ENCODE measurements at places on chromosomes 5 and 9.

- no peak for DNase-seq
These were observed 34.8 kb downstream of the ITGA2 start for GRCh38 chr5:53023969-53024368.

GRCh38 chr9:106878081-106878837 lies 15.3 kb downstream of the ZNF462 start:
- DNase-seq: no peak

GRCh38 chr5:59275510-59276324 lies 617.8 kb downstream of the PDE4D start:
- DNase-seq: no peak

GRCh38 chr9:93082841-93083411 lies 13.1 kb upstream of the CARD19 start:
- DNase-seq: no peak

- no peak for DNase-seq
These were observed 96.7 kb upstream of the RETREG1 start for GRCh38 chr5:16713386-16713928.

DNA sequence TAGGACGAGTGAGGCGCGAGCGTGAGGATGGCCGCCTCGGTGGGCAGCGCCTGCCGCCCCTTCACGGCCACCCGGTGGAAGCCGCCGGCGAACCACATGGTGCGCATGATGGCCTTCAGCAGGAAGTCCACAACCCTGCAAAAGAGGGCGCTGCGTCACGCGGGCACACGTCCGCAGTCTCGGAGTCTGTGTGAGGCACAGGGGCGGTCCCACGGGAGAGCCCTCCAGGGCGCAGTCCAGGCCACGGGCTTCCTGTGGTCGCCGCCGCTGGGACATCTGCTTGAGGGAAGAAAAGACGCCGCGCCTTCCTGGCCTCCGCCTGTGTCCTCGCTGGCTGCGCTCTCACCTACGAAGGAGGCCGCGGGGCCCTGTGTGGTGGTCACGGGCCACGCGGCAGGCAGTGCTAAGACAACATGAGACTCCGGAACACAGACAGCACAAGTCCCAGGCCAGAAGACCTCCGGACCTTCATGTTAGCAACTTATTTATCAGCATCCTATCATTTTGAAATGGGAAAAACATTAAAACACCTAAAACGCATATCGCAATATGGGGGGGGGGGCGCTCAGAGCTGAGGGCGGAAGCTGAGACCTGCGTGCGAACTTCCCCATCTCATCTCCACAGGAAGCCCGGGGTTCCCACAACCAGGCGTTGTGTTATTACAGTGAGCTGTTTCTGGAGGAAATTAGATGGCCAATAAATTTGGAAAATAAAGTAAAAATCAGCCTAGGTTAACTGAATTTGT lies 28.8 kb downstream of the LPCAT1 start:
- DNase-seq: no peak

DNA sequence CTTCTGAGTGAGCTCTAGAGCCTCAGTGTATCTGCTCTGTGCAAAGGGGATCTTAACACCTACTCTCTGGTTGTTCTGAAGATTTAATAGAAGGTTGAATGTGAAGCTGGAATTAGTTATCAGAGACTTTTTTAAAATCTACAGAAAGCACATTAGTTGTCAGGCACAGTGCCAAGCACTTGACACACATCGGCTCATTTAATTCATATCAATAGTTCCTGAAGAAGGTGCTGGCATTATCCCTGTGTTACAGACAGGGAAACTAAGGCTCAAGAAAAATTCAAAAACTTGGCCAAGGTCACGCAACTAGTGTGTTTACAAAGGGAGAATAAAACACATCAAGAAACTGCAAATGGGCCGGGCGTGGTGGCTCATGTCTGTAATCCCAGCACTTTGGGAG lies 80.2 kb downstream of the FGF18 start:
- DNase-seq: no peak

DNA sequence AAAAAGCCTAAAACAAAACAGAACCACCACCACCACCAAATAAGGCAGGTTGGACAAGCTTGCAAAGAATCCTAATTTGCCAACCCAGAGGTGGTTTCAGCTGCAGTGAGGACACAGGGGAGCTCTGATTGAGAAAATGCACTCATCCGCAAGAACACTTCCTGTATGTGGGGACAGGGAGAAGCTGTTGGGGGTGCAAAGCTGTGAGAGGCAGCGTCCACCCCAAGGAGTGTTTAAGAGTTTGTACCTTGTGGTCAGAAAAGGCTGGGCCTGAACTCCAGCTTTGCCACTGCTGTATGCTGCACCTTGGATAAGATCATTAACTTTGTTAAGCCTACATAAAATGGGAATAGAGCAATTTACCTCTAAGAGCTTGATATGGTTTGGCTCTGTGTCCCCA lies 511.7 kb downstream of the BNC2 start:
- no peak for DNase-seq

DNA sequence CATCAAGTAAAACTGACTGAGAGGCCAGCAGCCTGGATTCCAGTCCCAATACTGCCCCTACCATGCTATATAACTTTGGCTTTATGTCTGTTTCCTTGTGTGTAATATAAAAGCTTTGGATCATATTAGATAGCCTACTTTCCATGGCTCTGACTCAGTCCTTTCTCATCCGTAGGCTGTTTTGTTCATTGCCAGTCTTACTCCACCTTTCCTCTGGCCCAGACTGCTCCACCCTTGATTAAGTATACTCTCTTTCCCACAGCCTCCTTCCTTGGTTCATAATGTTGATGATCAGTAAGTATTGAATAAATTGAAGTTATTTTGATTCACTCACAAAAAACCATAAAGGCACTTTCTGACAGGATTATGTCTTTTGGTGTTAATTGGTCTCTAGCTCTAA lies 1.5 kb upstream of the MRPS30 start:
- DNase-seq: no peak

GRCh38 chr5:142611154-142611553 lies 74.7 kb downstream of the FGF1 start:
- DNase-seq: peak; percentile 28

DNA sequence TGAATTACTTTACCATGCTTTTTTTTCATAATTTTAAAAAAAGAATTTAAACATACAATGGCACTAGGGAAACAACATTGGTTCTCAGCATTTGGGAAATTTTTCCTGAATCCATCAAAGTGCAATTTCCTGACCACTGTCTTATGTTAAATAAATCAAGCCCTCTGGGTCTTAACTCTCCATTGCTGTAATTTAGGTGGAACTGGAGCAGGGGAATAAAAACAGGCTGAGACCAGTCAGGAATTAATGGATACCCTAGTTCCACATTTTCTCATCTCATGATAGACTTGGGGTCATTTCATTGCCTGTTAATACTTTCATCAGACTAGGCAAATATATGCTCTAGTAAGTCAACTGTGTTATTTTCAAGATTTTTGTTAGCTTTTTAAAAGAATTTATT lies 103.1 kb downstream of the FBN2 start:
- no peak for DNase-seq

DNA sequence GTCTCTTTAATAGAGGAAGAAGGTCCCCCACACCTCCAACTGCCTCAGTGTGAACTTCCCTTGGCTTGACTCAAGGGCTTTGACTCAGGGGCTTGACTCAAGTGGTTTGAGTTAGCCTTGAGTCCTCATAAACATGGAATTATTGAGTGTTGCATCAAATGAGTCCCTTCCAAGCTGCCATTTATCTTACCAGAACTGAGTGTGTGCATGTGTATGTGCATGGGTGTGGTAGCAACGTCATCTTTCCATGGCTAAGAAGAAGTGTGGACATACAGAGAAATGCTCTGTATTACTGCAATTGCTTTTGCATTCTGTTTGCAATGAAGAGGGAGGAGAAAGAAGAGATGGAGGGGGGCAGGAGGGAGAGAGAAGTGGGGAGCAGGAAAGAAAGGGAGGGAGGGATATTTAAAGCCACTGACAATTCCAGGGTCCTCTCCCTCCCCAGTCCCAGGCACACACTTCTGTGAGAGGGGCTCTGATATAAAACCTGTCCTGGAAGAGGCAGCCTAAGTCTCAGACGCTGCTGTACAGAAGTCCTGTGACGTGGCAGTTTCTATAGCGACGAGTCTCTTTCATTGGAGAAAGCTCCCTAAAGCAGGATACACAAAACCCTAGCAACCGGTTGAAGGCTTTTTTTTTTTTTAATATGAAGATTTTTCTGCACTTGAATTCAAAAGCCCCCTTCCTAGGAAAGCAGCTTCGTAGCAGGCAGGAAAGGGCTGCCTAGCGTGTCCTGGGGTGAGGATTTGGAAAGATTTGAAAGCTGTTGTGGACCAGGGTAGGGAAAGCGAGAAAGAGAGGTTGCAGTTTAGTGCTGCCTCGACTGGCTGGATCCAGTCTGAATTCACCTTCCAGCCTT lies 93.3 kb upstream of the MAP1B start:
- DNase-seq: no peak

DNA sequence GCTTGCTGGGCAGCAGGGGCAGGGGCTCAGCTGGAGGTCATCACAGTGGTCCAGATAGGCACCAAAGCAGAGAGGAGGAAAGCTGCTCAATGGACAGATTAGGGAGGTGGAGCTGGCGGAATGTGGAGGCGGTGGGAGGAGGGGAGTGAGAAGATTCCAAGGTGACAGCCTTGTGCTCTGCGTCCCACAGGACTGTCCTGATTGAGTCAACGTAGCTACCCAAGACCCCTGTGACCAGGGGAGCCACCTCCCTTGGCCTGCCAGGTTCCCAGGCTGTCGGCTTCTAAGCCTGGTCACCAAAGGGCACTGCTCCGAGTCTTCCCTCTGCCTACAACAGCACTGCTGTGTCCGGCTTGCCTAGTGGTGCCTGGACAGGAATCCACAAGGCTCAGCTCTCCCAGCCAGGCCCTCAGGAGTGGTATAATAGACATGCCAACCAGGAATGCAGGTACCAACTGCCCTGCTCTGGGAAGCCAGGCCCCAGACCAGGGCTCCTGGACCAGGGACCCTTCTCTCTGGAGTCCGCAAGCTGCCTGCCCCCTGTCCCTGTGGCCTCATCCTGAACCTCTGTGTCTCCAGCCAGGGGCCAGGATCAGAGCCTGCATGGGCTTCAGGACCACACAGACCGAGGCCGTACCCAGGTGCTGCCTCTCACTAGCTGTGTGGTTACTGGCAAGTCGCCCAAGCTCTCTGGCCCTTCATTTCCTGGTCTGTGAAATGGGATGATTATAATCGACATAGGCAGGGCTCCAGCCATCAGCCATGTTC lies 67.9 kb downstream of the STK10 start:
- no peak for DNase-seq

- no peak for DNase-seq
These were observed 61.6 kb upstream of the DAB2 start for GRCh38 chr5:39486361-39486760.

GRCh38 chr5:142350021-142350420 lies 25.2 kb upstream of the SPRY4 start:
- DNase-seq: no peak

DNA sequence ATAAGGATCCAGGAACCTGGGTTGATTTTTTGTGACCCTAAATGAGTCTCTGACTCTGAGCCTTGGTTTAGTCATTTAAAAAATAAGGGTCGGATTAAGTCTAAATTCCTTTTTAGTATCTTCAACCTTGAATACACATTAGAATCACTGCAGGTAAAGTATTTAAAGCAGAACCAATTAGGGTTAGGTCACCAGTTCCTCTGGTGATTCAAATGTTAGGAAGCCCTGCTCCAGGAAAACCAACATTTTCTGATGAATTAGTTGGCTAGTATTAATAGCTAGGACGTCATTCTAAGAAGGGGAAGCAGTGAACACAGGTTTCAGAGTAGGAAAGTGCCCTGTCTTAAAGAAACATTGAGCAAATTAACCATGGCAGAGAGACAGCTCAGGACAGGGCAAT lies 31.4 kb upstream of the BRINP1 start:
- DNase-seq: no peak

GRCh38 chr9:117413346-117414219 lies 1.3 kb downstream of the ASTN2 start:
- DNase-seq: no peak

GRCh38 chr9:93964685-93965084 lies 9.5 kb upstream of the BARX1 start:
- DNase-seq: no peak

GRCh38 chr9:2425676-2426075 lies 195.9 kb upstream of the VLDLR start:
- no peak for DNase-seq

- no peak for DNase-seq
These were observed 140.8 kb downstream of the CAMK4 start for GRCh38 chr5:111364992-111365391.

- no peak for DNase-seq
These were observed 131.9 kb downstream of the MRPL36 start for GRCh38 chr5:1667648-1668140.

DNA sequence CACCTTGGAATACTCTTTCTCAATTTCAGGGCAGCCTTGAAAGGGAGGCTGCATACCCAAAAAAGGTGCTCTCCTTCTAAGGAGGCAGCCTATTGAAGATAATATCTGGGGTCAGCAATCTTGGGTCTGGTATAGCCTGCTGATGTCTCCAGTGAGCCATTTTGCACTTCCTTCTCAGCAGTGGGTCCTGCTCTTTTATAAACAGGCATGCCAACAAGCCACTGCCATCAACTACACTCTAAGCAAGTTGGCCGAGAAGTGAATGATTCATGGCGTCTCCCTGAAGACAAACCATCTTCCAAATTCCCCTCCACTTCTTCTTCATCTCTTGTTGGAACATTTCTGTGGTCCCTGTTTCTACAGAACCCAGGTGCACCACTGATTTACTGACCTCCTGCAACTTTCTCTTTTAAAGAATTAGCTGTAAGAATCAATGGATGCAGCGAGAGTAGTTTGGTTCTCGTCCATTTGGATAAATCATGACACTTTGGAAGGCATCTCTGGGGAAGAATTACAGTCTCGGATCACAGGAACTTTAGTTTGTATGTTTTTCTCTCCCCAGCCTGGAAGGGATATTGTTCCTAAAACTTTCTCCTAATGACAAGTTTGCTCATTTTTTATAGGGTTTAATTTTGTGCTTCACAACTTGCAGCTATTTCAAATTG lies 108.3 kb downstream of the INSYN2B start:
- DNase-seq: no peak

DNA sequence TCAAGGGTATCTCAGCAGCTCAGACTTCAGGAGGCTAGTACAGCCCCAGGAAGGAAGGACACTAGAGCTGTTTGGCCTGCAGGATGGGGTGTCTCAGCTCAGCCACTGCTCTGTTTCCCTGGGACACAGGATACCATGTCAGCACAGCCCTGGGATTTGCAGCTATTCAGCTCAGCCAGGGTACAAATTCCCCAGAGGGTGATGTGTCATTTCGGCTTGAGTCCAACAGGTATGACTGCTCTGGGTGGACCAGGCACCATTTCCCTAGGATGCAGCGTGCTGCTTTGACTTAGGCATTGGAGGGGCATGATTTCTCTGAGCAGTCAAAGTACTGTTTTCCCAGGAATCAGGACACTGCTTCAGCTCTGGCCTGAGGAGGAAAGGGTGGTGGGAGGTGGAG lies 130.1 kb downstream of the ARSB start:
- no peak for DNase-seq

- no peak for DNase-seq
These were observed 66.1 kb downstream of the FBXL17 start for GRCh38 chr5:108315829-108316228.

GRCh38 chr9:133331221-133331620 lies 4.8 kb downstream of the SURF6 start:
- no peak for DNase-seq
